ENCODE measurements at places on chromosomes 1 and 21.
A peak's percentile ranks its signal among the peaks of the same experiment; 100 is the strongest.

DNA sequence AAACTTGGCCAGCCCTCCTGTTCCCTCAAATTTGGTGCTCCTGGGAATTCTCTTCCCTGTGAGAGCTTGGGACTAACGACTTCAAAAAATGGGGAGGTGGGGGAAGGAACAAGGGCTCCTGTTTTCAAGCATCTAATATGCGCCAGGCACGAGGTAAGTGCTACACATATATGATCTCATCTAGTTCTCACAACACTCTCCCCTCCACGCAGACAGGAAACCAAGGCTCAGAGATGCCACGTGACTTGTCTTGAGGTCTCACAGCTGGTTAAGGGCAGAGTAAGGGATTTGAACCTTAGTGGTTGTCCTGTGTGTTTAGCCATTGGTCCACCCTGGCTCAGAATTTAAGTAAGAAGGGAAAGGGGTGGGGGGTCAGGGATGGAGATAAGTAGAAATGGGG lies 125.9 kb downstream of the DMRTB1 start:
- DNase-seq = no peak

GRCh38 chr1:234617131-234617985 lies 7.4 kb upstream of the IRF2BP2 start:
- DNase-seq = no peak

DNA sequence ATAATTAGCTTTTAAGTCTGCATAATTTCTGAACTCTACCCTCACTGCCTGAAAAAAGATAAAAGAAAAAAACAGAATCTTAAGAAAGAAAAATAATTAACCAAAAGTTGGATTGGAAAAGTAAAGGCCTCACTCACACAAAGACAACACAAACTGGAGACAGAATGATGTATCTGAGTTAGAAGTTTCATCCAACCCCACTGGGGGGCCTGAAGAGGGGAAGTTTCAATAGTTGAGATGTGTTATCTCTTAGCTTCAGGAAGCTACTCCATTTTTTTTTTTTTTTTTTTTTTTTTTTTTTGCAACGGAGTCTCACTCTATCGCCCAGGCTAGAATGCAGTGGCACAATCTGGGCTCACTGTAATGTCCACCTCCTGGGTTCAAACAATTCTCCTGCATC lies 19.9 kb downstream of the SYDE2 start:
- no peak for DNase-seq

- no peak for DNase-seq
These were observed 188.2 kb downstream of the PLPP3 start for GRCh38 chr1:56390934-56391731.

- peak; percentile 82 for DNase-seq
These were observed 59.8 kb upstream of the MORC3 start for GRCh38 chr21:36260030-36260787.

DNA sequence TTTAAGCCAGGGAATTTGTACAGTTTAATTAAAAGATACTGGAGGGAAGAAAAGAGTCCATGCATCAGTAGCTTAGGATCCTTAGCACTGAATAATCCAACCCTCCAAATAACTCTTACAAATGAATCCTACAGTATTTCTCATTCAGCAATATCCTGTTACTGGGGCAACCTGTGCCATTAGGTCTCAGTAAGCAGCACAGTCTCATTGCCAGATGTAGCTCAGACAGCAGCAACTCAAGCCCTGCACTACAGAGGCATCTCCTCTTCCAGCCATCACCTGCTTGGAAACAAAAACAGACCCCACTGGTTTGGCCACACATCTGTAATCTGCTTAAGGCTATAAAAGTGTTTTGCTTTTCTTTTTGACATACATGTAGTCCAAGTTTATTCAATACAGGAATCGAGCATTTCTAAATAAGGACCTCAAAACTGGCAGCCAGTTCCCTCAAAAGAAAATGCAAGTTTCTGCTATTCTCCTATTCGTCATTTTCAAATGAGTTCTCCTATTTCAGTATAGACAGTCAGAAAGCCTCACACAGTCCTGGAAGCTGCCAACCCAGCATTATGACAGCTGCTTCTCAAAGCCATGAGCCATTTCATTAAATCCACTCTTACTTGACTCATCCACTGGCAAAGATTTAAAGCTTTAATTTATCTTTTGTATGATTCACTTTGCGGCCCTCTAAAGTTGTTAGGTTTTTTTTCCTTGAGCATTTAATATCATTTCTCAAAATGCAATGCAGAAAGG lies 129.0 kb downstream of the APP start:
- DNase-seq = no peak

- DNase-seq = no peak
These were observed 199.1 kb downstream of the SLC45A1 start for GRCh38 chr1:8516793-8517556.

DNA sequence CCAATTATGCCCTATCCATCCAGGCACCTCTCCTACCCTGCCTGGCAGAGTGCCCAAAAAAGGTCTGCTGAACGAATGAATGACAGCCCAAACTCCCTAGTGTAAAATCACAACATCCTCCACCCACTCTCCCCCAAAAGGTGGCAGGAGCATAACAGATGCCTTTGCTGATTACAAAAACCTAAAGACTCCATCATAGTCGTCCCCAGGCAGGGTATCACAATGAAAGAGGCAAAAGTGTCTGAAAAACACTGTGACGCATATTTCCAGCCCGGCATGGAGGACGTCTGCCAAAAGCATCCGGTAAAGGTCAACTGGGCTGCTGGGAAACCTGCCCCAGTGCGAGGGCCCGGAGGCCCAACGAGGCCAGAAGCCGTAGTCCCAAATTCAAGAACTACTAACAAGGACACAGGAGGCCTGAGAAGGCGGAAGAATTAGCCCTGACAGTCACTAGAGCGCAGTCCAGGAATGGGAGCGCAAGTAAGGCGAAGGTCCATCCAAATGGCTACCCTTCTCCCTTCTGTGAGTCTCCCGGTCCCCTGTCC lies 576 bp downstream of the SMIM12 start:
- no peak for DNase-seq

- DNase-seq = peak; percentile 25
These were observed 36.6 kb downstream of the RABIF start for GRCh38 chr1:202852163-202852904.

- DNase-seq = no peak
These were observed 159.9 kb downstream of the LYPLAL1 start for GRCh38 chr1:219333626-219334025.

DNA sequence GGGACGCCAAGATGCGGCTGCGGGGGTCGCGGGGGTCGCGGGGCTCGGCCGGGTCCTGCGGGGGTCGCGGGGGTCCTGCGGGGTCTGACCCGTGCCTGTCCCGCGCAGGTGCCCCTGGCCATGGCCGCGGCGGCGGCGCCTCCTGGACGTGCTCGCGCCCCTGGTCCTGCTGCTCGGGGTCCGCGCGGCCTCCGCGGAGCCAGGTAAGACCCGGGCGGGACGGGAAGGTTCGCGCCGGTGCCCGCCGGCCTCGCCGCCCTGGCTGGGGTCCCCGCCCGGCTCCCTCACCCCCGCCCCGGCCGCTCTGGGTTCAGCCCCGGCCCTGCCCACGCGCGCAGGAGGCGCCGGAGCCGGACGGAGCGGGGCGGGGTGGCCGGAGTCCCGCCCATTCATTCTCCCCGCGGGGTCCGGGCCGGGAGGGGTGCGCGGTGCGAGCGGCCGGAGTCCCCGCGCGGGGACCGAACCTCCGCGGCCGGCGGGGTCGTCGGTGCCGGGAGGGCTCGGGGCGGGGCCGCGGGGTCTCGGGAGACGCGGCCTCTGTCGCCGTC lies 380 bp downstream of the COL18A1 start:
- no peak for DNase-seq

DNA sequence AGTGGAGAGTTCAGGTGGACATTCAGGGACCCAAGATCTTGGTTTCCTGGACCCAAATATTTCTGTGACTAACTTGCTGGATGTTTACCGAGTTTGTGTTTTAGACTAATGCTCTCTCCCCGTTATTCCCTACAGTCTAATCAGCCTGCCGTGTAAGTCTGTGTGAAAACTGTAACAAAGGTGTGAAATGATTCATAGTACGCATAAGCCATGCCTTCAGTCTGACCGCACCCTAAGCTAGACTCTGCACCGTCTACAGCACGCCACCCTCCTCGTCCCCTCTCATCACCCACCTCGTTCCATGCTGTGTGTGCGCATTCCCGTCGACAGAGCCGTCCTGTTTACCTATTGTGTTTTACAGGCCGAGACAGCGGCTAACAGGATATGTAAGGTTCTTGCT lies 50.5 kb downstream of the ACTN2 start:
- no peak for DNase-seq

- DNase-seq = no peak
These were observed 65.6 kb upstream of the EDEM3 start for GRCh38 chr1:184820218-184820750.

GRCh38 chr1:246428542-246429308 lies 78.4 kb downstream of the SMYD3 start:
- DNase-seq = no peak

DNA sequence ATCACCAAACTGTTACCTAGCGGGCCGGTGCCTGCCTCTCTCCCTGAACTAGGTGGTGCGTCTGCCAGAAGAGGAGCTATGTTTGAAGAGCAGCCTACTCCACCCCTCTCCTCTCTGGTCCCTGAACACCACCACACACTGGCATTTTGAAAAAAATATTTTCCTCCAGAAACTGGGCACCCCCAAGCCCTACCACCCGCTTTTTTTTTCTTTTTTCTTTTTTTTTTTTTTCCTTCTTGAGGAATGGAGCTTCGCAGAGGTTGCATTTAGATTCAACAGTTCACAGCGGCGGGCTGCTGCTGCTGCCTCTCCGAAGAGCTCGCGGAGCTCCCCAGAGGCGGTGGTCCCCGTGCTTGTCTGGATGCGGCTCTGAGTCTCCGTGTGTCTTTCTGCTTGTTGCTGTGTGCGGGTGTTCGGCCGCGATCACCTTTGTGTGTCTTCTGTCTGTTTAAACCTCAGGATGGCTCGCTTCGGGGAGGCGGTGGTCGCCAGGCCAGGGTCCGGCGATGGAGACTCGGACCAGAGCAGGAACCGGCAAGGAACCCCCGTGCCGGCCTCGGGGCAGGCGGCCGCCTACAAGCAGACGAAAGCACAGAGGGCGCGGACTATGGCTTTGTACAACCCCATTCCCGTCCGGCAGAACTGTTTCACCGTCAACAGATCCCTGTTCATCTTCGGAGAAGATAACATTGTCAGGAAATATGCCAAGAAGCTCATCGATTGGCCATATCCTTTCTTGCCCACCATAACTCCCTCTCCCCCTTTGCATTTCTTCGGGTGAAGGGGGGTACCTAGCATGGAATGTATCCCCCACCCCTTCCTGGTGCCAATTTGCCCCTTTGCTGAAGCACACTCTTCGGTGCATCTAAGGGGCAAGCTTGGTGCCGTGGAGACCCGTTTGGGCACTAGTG lies at the start of gene CACNA1E:
Gene CACNA1E, plus strand, starts transcription at position 233 of the 911 bp plus-strand sequence. Its CDS starts 228 bp downstream, at position 461.
- no peak for DNase-seq

- DNase-seq = no peak
These were observed 4.2 kb downstream of the FMO1 start for GRCh38 chr1:171252482-171252881.

DNA sequence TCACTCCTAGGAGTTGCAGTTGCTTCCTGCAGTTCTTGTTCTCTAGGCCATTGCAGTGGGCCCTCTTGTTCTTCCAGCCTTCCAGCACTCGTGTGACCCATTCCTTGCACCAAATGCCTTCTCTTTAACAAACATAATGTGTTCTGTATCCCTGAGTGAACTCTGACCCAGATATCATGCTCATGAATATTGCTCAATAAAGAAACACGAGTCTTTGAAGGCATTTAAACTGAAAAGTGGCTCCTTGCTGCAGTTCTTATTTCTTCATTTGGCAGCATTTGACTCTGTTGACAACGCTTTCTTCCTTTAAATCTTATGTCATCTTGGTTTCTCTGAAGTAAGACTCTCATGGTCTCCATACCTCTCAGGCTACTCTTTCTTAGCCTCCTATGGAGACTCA lies 100.7 kb upstream of the PDE4B start:
- no peak for DNase-seq

GRCh38 chr21:26513212-26513611 lies 59.9 kb downstream of the CYYR1 start:
- DNase-seq = no peak

DNA sequence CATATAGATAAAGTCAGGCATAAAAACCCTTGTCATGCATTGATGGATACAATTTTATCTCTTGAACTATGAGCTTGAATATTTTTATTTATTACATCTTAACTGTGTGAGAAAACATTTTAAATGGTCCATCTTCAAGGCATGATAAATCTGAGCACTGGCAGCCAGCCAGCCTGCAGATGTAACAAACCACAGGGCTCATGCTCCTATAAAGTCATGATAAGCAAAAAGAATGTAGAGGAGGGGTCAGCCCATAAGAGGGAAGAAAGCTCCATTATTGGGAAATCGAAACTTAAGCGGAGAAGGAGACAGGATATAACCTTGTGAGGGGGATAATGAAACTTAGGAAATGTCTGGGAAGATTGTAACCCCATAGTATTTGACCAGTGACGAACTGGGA lies 839.0 kb downstream of the LRRIQ3 start:
- no peak for DNase-seq

DNA sequence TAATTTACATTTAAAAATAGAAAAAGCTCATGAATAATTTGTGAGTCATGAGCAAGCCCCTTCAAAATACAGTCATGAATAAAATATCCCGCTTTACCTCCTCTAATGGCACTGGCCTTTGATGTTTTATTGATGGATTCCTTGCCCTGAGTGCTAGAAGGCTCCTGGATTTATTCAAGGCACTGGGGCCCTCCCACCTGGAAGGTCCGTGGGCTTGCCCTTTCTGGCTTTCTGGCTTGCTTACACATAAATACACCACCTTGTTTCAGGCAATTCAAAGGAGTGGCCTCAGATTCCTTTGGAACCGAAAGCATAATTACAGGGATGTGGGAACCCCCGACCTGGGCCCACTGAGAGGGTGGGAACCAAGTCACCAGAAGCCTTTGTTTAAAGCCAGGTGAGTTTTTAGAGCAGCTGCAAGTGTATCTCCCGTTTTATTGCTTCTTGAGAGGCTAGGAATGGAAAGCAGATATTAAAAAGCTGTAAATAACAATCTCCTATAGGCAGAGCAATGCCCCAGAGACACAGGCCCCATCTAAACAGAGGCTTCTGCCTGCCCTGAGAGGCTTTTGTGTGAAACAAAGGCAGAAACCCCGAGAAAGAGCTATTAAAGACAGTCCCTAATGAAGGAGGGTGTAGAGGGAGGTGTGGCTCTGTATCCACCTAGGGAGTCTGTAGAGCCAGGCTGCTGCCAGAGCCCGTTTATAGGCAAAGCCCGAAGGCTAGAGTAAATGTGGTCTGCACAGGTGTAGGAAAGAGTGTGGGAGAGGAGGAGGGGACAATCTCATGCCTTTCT lies 126.4 kb downstream of the FAM78B start:
- no peak for DNase-seq

DNA sequence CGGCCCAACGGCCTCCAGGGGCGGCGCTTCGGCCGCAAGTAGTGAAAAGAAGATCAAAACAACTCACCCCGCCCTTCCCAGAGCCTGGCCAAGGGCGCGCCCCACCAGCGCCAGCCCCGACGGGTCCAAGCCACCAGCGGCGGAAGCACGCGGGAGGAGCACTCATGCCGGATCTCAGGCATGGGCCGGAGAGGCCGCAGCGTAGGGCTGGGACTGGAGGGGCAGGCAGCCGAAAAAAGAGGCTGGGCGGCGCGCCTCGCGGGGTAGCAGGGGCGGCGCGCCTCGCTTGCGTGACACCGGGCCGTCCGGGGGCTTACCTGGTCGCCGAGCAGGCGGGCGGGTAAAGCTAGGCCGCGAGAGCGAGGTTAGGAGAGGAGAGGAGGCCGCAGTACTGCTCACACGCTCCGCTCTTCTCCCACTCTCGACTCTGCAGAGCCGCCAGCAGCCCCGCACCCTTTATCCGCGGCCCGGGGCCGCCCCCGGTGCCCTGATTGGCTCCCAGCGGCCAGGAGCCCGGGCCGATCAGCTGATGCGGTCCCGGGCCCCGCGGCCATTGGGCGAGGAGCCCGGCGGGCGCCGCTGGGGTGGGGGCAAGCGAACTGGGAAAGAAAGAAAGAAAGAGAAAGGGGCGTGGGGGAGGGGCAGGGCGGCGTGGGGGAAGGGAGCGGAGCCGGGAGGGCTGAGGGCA lies at the start of gene GLUL:
Gene GLUL, minus strand, starts transcription at position 429 of the 688 bp plus-strand sequence. CDS start 3,053 bp downstream, outside the sequence.
- peak; percentile 96 for DNase-seq
